ENCODE measurements at places on chromosomes 6 and 20. TPM values are rescaled to one million over a fixed set of nuclear protein-coding genes. Genes with fewer than 3 reads are reported as not detected.

GRCh38 chr6:31621991-31622390 is 1.5 kb downstream of the PRRC2A start:
- no peak for DNase-seq

Gene EBF4
- polyA plus RNA-seq = 28.4 TPM

- DNase-seq = no peak
Measured at GRCh38 chr6:83601119-83601518, 88.8 kb downstream of the PRSS35 start.

DNA sequence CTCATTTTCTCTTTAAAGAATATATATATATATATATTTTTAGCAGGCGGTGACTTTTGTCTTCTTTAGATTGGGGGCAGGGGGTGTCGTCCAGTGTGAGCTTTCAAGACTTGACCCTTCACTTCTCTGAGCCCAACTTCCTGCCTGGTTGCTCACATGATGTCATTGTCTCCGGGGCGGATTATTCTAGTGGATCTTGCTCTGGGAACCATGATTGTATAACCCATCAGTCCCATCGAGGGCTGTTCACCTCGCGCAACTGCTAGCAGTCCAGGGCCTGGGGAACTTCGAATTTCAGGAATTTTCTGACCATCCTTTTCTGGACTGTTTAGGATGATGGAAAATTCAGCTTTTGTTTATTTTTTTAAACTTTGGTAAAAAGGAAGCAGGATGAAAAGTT is 1.0 kb downstream of the IGF2R start:
- DNase-seq = peak; percentile 73

GRCh38 chr6:122839472-122839871 is 50.4 kb downstream of the SMPDL3A start:
- peak; percentile 71 for DNase-seq

- DNase-seq = peak; percentile 50
Measured at GRCh38 chr6:150894935-150895552, 29.5 kb downstream of the MTHFD1L start.

Gene SLC22A7
- 0.51 TPM for polyA plus RNA-seq

DNA sequence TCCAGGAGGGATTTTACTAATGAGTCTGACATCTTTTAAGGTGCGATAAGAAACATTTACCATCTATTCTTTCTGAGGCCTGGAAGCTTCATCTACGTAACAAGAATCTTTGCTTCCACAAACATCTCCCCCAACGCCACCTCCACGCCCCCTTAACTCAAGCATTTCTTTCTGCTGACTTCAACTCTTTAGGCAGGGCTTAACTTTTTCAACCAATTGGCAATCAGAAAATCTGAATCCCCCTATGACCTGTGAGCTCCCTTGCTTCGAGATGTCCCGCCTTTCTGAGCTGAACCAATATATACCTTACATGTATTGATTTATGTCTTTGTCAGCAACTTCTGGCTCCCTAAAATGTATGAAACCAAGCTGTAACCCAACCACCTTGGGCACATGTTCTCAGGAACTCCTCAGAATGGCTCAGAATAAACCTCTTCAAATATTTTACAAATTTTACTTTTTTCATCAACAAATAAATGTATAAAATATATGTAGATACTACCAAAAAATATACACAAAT is 11.5 kb downstream of the OR2H2 start:
- DNase-seq = no peak

GRCh38 chr6:45192556-45192955 is 135.6 kb upstream of the RUNX2 start:
- DNase-seq = no peak

Gene PNLDC1
- polyA plus RNA-seq = 0.31 TPM

Gene C6orf15
- polyA plus RNA-seq = not detected

DNA sequence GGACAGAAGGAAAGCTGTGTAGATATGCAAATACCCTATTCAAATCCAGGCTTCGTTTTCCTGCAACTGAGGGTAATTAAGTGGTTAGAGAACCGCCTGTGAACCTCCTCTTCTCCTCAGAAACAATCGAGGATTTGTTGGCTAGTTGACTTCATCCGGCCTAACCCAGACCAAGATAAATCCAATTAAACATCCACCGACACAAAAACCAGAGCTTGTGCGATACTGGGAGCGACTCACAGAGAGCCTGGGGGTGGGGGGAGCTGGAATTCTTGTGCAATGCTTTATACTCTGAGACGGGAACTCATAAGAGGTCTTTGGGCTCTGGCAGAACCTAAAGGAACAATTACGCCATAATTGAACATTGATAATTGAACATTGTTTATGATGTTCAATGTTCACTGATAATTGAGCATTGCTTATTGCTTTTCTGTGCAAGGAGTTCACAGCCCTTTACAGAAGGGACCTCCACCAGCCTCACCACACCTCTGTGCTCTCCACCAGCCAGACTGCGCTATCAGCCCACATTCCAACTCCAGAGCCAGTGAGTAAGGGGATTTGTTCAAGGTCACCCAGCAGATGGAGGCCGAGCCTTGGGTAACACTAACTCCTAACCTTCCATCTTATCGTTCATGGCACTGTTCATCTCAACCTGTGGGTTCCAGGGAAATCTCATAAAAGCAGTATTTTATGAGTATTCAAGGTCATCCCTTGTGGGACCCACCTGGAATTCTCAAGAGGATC is 429.6 kb upstream of the JARID2 start:
- peak; percentile 20 for DNase-seq

GRCh38 chr20:6921717-6922386 is 154.4 kb downstream of the BMP2 start:
- DNase-seq = no peak

- DNase-seq = no peak
Measured at GRCh38 chr6:112710710-112711109, 363.6 kb downstream of the RFPL4B start.

Gene SALL4
- 13.6 TPM for polyA plus RNA-seq

DNA sequence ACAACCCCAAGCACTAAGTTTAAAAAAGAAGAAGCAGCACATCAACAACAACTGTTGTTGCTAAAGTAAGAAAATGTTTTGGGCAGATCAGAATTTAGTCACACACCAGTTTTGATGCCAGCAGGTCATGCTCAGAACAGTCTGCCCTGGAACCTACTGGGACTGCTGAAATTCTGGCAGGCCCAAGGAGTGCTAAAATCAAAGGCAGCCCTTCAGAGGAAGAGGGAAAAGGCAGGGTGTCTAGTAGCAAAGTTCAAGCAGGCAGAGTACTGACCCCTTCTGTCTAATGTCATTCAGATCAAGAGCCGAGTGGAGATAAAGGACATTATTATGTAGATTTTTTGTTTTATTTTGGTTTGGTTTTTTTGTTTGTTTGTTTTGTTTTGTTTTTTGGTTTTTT is 96.6 kb upstream of the LOC128125822 start:
- DNase-seq = peak; percentile 29

DNA sequence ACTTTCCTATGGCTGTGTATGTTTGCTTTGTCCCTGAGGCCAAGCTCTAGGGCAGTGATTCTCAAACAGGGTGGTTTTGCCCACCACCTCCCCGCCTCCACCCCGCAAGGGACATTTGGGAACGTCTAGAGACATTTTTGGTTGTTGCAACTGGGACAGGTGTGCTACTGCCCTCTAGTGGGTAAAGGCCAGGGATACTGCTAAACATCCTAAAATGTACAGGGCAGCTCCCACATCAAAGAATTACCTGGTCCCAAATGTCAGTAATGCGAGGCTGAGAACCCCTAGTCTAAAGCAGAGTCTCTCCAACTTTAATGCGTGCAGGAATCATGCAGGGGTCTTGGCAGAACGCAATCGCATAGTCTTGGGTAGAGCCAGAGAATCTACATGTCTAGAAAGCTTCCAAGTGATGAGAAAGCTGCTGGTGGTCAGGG is 5.1 kb downstream of the KCNS1 start:
- DNase-seq = peak; percentile 72

DNA sequence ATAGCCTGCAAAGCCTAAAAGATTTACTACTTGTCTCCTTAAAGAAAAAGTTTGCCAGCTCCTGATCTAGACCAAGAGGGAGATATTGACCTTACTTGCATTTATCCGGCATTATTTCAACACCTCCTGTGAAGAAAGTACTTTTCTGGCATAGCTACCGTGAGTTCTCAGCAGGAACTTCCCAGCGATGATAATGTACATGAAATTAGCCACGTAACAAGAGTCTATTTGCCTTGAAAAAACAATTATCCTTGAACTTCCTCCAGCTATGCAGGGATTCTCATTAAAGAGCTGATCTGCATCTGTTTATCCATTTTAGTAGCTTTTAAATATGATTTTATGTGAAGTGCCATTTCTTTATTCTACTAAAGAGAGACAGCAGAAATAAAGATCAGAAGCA is 41.7 kb downstream of the ALDH5A1 start:
- peak; percentile 16 for DNase-seq

- no peak for DNase-seq
Measured at GRCh38 chr6:22925920-22926789, 356.8 kb downstream of the HDGFL1 start.

Gene CLDN20
- polyA plus RNA-seq = 0.19 TPM

- DNase-seq = no peak
Measured at GRCh38 chr20:44362466-44362940, 7.0 kb downstream of the HNF4A start.

GRCh38 chr6:129835691-129836090 is 25.4 kb downstream of the TMEM244 start:
- DNase-seq = no peak

DNA sequence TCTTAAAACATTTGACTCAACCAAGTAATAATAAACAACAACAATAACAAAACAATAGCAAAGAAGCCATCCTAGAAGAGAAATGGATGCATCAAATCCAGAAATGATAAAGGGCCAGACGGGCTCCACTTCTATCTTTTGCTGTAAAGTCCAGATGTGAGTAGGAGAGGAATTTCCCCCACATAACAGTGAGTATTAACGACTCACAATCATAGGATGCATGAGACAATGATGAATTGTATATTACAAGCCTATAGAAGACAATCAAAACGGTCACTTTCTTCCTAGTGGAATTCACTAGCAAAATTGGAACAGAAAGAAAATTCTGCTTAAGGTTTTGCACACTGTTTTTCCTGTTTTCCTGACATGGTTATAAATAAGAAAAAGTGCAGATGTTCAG is 97.0 kb upstream of the PREP start:
- no peak for DNase-seq

Gene ZKSCAN4
- polyA plus RNA-seq = 6.8 TPM

DNA sequence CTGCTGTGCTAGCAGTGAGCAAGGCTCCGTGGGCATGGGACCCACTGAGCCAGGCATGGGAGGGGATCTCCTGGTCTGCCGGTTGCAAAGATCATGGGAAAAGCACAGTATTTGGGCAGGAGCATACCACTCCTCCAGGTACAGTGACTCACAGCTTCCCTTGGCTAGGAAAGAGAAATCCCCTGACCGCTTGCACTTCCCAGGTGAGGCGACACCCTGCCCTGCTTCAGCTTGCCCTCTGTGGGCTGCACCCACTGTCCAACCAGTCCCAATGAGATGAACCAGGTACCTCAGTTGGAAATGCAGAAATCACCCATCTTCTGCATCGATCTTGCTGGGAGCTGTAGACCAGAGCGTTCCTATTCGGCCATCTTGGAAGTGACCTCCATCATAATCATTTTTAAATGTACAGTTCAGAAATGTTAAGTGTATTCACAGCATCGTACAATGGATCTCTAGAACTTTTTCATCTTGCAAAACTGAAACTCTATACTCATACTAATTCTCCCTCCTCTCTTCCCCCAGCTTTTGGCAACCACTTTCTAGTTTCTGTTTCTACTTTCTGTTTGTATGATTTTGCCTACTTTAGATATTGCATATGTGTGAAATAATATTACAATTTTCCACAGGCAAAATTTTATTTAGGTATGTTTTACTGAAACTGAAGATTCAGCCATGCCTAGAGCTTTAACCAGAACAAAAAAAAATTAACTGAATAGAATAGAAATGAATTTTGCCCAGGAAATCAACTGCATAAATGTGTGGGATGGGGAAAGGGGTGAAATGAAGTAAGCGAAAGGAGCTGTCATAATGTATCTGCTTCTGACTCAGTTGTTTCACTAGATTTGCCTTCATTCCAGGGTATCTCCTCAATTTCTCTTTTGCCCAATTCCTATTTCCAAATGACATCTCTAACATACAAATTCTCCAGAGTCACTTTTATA is 100.0 kb downstream of the RWDD2A start:
- no peak for DNase-seq

DNA sequence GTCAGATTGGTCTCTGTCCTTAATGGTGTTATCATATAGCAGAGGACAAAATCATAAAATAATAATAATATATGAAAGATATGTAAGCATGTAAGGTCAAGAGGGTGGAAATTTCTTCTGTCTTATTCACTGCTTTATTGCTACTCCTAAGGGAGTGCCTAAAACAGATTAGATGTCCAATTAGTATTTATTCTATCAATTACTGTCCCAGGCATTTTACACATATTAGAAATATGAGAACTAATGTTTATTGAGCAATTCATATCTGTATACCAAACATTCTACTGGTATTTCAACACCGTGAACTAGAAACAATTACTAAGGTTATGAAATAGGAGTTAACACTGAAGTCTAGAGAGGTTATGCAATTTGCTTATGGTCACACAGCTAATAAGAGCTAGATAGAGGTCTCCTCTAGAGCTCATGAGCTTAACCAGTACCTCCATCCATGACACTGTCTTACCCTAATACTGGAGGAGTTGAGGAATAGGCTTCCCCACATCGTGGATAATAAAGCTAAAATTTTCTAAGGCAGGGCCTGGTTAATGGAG is 302.3 kb downstream of the PLCB1 start:
- DNase-seq = no peak

GRCh38 chr6:42086046-42087035 is 36.0 kb downstream of the TAF8 start:
- DNase-seq = no peak

DNA sequence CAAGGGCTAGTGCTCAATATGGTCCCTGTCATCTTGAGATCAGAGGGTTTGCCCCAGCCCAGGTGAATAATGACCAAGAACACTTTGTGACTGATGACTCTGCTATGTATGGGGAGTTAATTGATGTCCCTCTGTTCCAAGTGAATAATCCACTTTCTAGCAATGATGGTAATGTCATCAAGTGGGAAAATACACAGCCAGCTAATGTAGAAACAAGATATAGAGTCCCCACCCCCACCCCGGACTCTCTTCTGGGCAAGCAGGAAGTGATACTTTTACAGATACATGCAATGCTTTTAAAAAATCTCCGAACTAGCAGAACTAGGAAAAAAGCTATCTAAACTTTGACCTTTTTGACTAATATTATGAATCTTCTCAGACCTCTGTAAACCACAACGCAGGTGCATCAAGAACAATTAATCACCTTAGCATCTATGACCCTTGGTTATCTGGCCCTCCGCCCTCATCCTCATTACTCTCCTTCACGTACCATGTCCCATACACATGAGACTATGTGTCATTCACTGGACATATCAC is 30.5 kb downstream of the CNR1 start:
- no peak for DNase-seq

Gene ZNF217
- polyA plus RNA-seq = 6.1 TPM

Measured in cardiac muscle cell (in vitro differentiated cells and primary cell).